Effector memory CD8-positive, alpha-beta T cell (primary cell): ENCODE measurements at places on chromosomes 3 and 15.

GRCh38 chr3:148221303-148221702 is 476.4 kb upstream of the AGTR1 start:
- H3K27ac ChIP-seq: no peak overlapping the region
- no peaks in the 10 kb centered on the region for H3K4me1 ChIP-seq
- DNase-seq: no peak
- no peaks in the 10 kb centered on the region for H3K36me3 ChIP-seq
- no peak overlapping the region for H3K4me3 ChIP-seq
- H3K27me3 ChIP-seq: no peaks in the 10 kb centered on the region

GRCh38 chr15:38896647-38897046 is 332.0 kb upstream of the RASGRP1 start:
- H3K4me1 ChIP-seq: no peaks in the 10 kb centered on the region
- H3K27me3 ChIP-seq: peaks cover 15% of the 10 kb centered on the region
- no peak overlapping the region for H3K4me3 ChIP-seq
- no peak for DNase-seq
- no peaks in the 10 kb centered on the region for H3K36me3 ChIP-seq

DNA sequence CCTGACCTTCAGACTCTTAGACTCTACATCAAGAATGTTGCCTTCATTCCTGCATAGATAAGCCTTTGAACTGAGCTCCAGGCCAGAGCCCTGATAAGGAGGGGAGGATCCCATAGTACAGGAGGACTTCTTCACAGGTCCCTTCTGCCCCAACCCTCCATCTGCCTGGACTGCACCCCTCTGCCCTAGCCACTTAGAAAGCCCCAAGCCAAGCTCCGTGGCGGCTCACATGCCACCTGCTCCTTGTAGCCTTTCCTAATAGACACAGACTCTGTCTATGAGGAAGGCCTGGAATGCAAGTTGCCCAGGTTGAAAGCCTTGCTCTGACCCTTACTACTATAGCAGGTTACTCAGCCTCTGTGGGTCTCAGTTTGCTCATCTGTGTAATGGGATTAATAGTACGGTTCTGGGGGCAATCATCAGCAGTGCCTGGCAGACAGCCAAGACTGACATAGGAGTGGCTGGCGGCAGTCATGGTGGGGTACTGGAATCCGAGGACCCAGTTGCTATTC is 11.6 kb downstream of the PCSK6 start:
- no peak for DNase-seq
- H3K27ac ChIP-seq: no peak overlapping the region
- peaks cover 67% of the 10 kb centered on the region for H3K27me3 ChIP-seq
- H3K36me3 ChIP-seq: no peaks in the 10 kb centered on the region
- no peak overlapping the region for H3K4me3 ChIP-seq
- peaks cover 1% of the 10 kb centered on the region for H3K4me1 ChIP-seq

- peaks cover 7% of the 10 kb centered on the region for H3K27me3 ChIP-seq
- peaks cover 1% of the 10 kb centered on the region for H3K36me3 ChIP-seq
- H3K4me3 ChIP-seq: no peak overlapping the region
- H3K27ac ChIP-seq: no peak overlapping the region
Measured at GRCh38 chr3:13092621-13093617, 19.7 kb upstream of the IQSEC1 start.

GRCh38 chr3:14869917-14870782 is 51.4 kb downstream of the FGD5 start:
- no peak overlapping the region for H3K27ac ChIP-seq
- DNase-seq: no peak
- H3K4me3 ChIP-seq: no peak overlapping the region

DNA sequence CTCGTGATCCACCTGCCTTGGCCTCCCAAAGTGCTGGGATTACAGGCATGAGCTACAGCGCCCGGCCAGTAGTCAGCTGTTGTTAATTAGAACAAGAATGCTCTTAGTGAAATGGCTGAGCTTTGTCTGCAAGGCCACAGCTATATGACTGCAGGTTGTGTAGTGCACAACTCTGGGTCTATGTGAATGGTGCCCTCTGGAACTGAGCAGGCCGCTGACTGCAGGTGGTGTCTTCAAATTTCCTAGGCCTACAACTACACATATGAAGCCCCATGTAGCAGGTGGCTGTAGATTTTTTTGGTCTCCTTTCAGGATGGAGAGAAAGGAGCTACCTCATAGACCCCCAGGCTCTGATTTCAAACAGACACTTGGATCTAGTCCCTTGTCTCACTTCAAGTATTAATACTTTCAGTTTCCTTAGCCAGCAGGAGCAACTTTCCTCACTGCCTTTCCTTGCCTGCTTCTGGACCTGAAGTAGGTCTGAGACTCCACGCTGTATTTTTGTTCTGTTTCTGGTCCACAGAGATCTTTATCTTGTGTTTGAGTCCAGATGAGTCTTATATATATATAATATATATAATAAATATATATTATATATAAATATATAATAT is 86.9 kb downstream of the C3orf80 start:
- DNase-seq: no peak
- no peak overlapping the region for H3K4me3 ChIP-seq
- peaks cover 7% of the 10 kb centered on the region for H3K36me3 ChIP-seq

DNA sequence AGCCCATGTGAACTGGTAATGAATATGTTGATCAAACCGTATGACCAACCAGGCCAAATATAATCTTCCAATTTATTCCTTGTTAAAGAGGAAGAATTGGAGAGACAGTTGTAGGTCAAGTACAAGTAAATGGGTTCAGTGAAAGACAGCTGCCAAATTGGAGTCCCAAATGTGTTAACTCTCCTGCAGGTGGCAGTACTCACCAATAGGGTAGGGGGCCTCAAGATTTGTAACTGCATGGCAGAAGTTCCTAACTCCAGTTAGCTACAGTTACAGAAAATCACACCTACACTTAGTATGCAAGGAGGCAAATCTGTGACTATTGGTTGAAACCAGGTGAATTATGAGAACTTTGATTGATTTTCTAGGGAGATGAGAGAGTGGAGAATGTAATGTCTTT is 278.0 kb downstream of the ZBBX start:
- H3K27me3 ChIP-seq: no peaks in the 10 kb centered on the region
- no peaks in the 10 kb centered on the region for H3K36me3 ChIP-seq
- H3K27ac ChIP-seq: no peak overlapping the region
- DNase-seq: no peak
- no peak overlapping the region for H3K4me3 ChIP-seq

DNA sequence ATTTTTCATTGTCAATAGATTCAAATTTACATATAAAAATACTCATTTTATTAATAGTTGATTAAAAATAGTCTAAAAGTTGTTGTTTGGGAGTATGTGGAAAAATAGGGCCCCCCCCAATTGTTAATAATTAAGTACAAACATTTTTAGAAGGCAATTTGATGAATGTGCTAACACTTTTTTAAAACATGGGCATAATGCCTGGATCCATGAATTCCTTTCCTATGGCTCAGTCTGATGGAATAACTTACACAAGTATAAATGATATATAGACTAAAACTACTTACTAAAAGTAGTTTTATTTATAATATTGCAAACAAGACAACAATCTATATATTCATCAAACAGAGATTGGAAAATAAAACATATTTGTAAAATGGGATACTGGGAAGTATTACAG is 247.2 kb upstream of the LRRN1 start:
- H3K27ac ChIP-seq: no peak overlapping the region
- H3K4me1 ChIP-seq: no peaks in the 10 kb centered on the region
- H3K27me3 ChIP-seq: no peaks in the 10 kb centered on the region

DNA sequence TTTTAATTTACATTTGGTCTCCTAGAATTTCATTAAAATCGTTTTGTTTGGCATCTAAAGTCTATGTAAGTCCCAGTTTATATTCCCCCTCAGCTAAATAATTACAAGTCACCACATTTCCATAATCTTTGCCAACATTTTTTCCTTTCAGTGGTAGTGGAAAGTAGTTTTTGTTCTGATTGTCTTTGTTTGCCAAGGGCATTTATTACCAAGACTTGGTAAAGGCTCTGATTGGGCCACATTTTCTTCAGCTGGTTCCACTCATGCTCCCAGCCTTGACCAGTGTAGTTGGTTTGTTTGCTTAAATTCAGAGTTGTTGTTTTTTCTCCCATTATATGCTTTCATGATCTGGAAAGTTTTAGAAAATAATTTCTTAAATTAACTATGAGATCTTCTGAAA is 153.4 kb upstream of the MME start:
- no peaks in the 10 kb centered on the region for H3K36me3 ChIP-seq
- DNase-seq: no peak
- H3K4me1 ChIP-seq: no peaks in the 10 kb centered on the region
- no peak overlapping the region for H3K27ac ChIP-seq
- no peak overlapping the region for H3K4me3 ChIP-seq

DNA sequence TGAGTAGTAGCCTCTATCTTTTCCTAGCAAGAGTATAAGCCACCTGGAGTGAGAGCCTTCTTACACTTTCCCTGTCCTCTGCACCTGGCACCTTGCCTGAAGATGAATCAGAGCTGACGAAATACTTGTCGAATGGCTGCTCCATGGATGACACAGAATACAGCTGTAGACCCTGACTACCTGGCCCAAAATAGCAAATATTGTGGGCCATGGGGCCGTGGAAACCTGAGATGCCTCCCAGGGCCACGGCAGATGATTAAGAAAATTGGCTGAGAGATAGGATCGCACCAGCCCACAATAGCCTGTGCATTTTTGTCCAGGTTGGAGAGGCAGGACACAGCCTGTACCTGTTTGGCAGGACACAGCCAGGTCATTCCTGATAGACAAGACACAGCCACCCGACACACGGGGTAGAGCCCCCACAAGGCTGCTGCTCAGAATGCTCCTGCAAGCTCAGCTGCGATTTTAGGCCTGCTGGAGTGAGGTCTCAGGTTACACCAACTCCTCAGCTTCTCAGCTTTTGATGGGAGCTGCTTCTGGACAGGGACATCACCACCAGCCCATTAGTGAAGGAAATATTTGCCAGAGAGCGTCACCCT is 22.9 kb upstream of the TPM1 start:
- no peak overlapping the region for H3K4me3 ChIP-seq
- H3K27me3 ChIP-seq: no peaks in the 10 kb centered on the region
- H3K4me1 ChIP-seq: no peaks in the 10 kb centered on the region
- H3K27ac ChIP-seq: no peak overlapping the region
- H3K36me3 ChIP-seq: peaks cover 2% of the 10 kb centered on the region

- H3K4me1 ChIP-seq: no peaks in the 10 kb centered on the region
- H3K36me3 ChIP-seq: no peaks in the 10 kb centered on the region
- no peak overlapping the region for H3K27ac ChIP-seq
- H3K27me3 ChIP-seq: peaks cover 46% of the 10 kb centered on the region
- no peak overlapping the region for H3K4me3 ChIP-seq
- no peak for DNase-seq
Measured at GRCh38 chr15:77689821-77690220, 57.1 kb upstream of the LINGO1 start.

DNA sequence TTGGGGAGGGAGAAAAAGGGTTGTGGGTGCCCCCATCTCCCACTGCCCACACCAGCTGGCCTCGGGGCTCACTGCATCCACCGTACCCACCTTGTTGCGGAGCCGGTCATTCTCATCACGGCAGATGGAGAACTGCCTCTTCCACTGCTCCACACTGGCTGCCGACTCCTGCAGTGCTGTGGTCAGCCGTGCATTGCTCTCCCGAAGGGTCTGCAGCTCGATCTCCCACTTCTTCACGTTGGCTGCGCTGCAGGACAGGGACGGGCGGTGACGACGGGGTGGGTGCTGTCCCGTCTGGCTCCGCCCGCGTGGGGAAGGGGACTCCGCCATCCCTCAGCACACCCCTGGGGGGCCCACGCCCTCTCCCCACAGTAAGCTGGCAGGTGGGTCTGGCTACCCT is 45.1 kb downstream of the WHAMM start:
- peaks cover 4% of the 10 kb centered on the region for H3K4me1 ChIP-seq
- DNase-seq: no peak
- H3K4me3 ChIP-seq: no peak overlapping the region
- H3K36me3 ChIP-seq: no peaks in the 10 kb centered on the region
- H3K27me3 ChIP-seq: no peaks in the 10 kb centered on the region
- H3K27ac ChIP-seq: no peak overlapping the region

GRCh38 chr15:53808058-53808706 is 48.7 kb upstream of the WDR72 start:
- no peaks in the 10 kb centered on the region for H3K36me3 ChIP-seq
- no peak for DNase-seq
- H3K27ac ChIP-seq: no peak overlapping the region
- H3K4me3 ChIP-seq: no peak overlapping the region

DNA sequence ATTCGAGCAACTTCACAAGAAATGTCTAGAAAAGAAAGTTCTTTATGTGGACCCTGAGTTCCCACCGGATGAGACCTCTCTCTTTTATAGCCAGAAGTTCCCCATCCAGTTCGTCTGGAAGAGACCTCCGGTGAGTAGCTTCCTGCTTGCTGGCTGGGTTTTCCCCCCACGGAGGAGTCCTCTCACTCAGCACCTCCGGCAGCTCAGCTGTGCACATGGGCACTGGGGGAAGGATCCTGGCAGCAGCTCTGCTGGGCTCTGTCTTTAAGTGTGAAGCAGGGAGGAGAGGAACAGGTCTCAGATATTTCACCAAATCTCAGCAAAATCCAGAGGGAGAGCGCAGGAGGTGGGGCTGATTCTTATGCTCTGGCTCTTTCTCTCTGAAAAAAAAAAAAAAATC is 684 bp downstream of the CAPN3 start:
- no peaks in the 10 kb centered on the region for H3K27me3 ChIP-seq
- no peak for DNase-seq
- H3K27ac ChIP-seq: no peak overlapping the region
- no peak overlapping the region for H3K4me3 ChIP-seq
- H3K4me1 ChIP-seq: no peaks in the 10 kb centered on the region

GRCh38 chr3:65808407-65808806 is 230.3 kb downstream of the MAGI1 start:
- no peak overlapping the region for H3K4me3 ChIP-seq
- no peak overlapping the region for H3K27ac ChIP-seq
- DNase-seq: no peak

GRCh38 chr3:5023777-5024346 is 44.6 kb downstream of the BHLHE40 start:
- no peak for DNase-seq
- H3K4me3 ChIP-seq: no peak overlapping the region
- H3K27ac ChIP-seq: no peak overlapping the region
- peaks cover 25% of the 10 kb centered on the region for H3K4me1 ChIP-seq
- H3K36me3 ChIP-seq: peaks cover 7% of the 10 kb centered on the region
- H3K27me3 ChIP-seq: no peaks in the 10 kb centered on the region

DNA sequence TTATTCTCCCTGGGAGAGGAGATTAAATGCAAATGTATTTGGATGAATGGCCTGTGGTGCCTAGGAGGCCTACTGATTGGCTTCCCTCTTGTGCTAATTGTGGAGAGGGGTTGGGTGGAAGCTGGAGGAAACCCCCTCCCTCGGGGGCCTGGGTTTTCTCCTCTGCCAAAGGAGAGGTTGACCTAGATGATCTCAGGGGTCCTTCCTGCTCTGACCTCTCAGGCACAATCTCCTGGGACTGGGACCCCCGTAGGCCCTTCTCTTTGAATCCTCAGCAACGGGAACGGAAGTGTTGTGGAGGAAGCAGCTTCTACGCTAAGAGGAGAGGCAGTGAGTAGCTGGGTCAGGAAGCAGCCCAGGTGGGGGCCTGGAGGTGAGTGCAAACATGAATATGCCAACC is 40.5 kb upstream of the MAGEF1 start:
- H3K27ac ChIP-seq: peak overlapping the region; percentile 56
- peaks cover 10% of the 10 kb centered on the region for H3K36me3 ChIP-seq
- no peak overlapping the region for H3K4me3 ChIP-seq
- peaks cover 8% of the 10 kb centered on the region for H3K4me1 ChIP-seq
- H3K27me3 ChIP-seq: peaks cover 36% of the 10 kb centered on the region
- no peak for DNase-seq
